ENCODE measurements at places on chromosomes 7 and 10. TPM values are rescaled to one million over a fixed set of nuclear protein-coding genes. Genes with fewer than 3 reads are reported as not detected.

The HPSE2 gene
- total RNA-seq, result 1.8 TPM

The FAM185A gene
- total RNA-seq, result 10.5 TPM

The NKX1-2 gene
- 0.07 TPM for total RNA-seq

The DNAAF5 gene
- total RNA-seq, result 31.0 TPM

The TMEM139 gene
- total RNA-seq, result 18.4 TPM

The TAS2R3 gene
- total RNA-seq, result 0.58 TPM

The ITIH2 gene
- 1.6 TPM for total RNA-seq

The CALN1 gene
- total RNA-seq, result not detected

The EBLN1 gene
- total RNA-seq, result not detected

The USP54 gene
- total RNA-seq, result 151 TPM

The SPDYE2 gene
- total RNA-seq, result not detected

The GBX1 gene
- total RNA-seq, result not detected

The SFRP5 gene
- total RNA-seq, result 1.2 TPM

The SCART1 gene
- 1.6 TPM for total RNA-seq

The GARIN1A gene
- total RNA-seq, result 0.89 TPM

The CLDN4 gene
- total RNA-seq, result 568 TPM

The EGFR gene
- total RNA-seq, result 63.4 TPM

The ZNF804B gene
- not detected for total RNA-seq

The C10orf95 gene
- total RNA-seq, result 2.8 TPM

The TMEM236 gene
- total RNA-seq, result 57.4 TPM

The CNPY1 gene
- not detected for total RNA-seq
